Tongue (tissue), 3 donors: ENCODE measurements at places on chromosomes 13 and 19. TPM values are rescaled to one million over a fixed set of nuclear protein-coding genes. Genes with fewer than 3 reads are reported as not detected.

The CHAF1A gene
- 9.8 TPM for total RNA-seq

The RPS28 gene
- 383 TPM for total RNA-seq

The CPB2 gene
- not detected for total RNA-seq

DNA sequence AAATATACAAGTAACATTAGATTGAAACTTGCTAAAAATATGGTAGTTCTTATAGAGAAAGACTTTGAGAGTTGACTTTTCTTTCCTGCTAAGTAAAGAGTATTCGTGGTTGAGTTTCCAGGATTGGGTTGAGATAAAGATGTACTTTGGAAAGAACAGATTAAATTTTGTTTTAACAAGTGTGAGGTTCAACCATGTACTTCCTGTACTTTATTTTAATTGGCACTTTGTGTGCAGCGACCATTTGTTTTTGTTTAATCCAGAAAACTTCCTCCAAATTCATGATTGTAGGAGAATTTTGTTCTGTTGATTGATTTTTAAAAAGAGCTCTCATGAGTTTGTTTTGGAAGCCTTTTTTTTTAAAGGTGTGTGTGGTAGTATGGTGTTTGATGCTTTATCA lies 46.9 kb downstream of the PAN3 start:
- DNase-seq, result no peak

DNA sequence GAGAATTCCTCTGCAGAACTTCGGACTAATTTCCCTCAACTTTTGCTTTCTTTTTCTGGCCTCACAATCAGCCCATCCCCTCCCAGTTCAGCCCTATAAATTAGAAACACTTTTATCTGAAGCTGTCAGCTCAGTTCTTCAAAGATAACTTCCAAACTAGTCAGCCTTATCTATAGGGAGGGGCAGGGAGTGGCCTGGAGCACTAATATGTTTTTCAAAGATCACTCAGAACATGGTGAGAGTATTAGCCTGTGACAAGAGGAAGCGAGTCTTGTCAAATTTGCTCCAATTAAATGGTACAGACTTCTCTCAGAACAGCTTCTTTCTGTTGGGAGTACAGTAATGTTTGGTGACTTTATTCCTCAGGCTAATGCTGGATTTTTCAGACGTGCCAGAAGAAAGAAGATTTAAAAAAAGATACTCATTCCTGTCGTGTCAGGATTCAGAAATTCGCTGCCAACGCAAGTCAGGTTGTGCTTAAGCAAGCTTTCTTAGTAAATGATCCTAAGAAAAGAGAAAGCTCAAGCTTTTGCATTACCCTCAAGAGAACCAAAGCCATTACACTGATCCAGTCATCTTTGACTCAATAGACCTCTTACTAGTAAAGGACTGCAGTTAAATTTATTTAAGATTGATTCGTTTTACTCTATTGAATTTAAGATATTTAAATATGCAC lies 1033.6 kb downstream of the SLITRK5 start:
- peak; percentile 6 for DNase-seq

DNA sequence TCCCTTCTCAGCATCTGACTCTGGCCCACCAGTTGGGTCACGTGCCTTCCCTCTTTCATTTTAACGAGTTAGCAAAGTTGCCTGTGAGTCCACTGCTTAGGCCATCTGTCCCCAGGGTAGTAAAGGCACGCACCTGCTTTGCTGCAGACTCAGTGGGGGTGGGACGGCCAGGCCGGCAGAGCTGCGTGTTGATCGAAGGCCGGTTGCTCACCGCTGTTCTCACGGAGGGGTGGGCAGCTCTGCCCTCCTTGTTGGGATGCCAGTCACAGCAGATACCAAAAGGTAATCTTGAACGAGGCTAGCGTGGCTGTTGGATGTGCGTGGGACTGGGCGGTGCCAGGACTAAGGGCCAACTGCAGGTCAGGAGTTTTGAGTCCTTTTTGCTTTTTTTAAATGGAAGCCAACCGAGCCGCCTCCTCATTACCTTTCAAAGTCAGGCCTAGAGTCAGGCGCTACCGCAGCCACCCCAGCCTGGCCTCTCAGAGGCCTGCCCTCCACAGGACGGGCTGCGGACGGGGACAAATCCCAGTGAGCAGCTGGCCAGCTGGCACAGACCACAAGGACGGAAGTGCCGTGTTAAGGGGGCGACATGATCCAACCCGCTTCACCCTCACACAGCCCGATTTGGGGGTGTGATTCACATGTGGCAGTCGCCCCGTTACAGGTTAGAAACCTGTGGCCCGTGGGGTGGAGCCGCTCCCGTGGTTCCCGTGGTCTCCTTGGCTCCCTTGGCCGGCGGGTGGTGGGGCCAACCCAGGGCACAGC lies 20.6 kb downstream of the ADPRHL1 start:
- DNase-seq, result no peak

DNA sequence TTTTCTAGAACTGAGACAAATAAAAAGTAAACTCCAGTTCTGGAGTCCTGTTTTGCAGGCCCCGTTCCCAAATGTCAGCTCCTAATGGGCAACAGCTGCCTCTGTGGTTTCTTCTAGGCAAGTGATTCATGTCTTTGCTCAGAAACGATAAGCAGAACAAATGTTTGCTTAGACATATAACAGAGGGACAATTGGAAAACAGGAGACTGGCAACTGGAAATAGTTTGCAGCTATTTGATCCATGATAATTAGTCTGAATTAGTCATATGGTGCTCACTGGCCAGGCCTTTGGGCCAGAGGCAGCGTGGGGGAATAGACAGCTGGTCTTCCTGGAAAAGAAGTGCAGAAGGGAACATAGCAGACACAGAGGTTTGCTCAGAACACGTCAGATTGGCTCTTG lies 29.2 kb upstream of the TSHZ3 start:
- DNase-seq, result peak; percentile 92
